ENCODE measurements at places on chromosomes 3 and 15.

DNA sequence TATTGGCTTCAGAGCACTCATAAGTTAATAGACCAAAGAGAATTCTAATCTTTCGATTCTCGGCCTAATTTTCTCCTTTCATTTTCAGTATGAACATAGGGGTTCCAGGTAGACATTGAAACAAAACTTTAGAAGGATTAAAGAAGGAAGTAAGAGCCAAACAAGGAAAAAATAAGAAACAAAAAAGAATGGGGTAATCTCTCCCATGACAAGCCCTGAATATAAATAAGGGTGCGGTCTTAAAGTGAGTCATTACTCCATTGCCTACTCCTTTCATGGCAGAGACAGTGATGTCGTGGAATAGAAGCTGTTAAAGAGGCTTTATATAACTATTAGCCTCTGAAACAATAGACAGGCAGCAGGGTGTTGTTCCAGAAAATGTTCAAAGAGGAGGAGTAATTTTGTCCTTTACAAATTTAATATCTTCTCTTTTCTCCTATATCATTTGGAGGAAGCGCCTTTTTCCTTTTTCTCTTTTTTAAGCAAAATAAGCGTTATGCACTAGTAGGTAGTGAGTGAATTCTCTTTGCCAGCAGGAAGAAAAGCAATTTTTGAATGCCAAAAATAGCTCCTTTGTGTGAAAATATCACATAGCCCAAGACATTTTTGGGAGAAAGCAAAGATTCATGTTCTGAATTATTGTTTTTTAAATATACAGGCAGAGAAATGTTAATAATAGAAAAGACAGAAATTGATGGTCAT lies 607.9 kb upstream of the KCNMB2 start:
- no peaks in the 10 kb centered on the region for H3K4me1 ChIP-seq
- no peaks in the 10 kb centered on the region for H3K36me3 ChIP-seq
- peak; percentile 18 for DNase-seq
- H3K27me3 ChIP-seq: no peaks in the 10 kb centered on the region
- no peak overlapping the region for H3K4me3 ChIP-seq

- no peaks in the 10 kb centered on the region for H3K27me3 ChIP-seq
- no peak overlapping the region for H3K27ac ChIP-seq
- no peak overlapping the region for H3K4me3 ChIP-seq
- H3K36me3 ChIP-seq: no peaks in the 10 kb centered on the region
Measured at GRCh38 chr3:126903521-126903920, 79.4 kb upstream of the PLXNA1 start.

DNA sequence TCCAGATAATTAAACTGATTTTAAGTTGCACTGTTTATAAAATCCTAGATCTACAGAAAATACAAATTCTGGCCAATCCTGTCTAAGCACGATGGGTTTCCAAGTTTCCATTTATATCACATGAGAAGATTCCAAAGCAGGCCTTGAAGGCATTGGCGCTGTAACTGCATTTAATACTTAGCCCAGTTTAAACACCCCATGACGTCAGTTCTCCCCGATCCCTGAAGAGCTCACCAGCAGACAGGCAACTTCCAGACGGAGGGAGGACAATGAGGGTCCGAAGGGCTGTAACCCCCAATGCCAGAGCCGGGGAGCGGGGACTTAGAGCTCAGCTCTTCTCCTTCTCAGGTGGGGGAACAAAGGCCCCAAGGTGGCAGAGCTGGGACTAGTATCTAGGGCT lies 117.3 kb downstream of the XXYLT1 start:
- peaks cover 8% of the 10 kb centered on the region for H3K4me1 ChIP-seq
- no peaks in the 10 kb centered on the region for H3K27me3 ChIP-seq
- no peaks in the 10 kb centered on the region for H3K36me3 ChIP-seq
- no peak for DNase-seq
- no peak overlapping the region for H3K27ac ChIP-seq

DNA sequence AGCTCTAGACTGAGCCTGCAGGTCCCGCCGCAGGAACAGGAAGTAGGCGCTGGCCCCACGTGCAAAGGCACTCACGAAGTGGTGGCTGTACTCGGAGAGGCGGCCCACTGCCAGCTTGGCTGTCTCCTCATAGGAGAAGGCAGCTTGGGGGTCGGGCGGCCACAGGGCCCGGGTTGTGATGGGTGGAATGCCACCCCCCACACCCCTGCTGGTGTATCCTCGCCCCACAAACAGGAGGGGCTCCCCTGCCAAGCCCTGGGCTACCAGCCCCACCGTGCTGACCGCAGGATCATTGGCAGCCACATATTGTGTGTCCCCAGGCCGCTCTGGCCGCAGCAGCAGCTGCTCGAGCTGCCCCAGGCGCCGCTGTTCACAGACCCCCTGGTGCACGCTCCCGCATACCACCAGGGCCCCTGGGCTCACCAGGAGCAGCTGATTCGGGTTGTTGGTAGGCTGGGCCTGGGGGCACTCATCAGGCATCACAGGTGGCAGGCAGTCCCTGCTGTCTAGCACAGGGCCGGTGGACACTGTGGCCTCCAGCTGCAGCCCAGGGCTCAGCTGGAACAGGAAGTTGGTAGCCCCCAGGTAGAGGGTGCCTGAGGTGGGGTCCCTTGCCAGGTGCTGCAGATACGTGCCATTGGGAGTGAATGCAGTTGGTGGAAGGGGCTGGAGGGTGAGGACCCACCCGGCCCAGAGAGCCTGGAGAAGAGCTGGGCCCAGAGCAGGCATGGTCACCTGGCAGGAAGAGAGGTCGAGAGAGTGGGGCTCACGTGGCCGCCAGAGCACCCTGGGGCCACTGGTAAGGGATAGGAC lies 5.8 kb downstream of the PLXNB1 start:
- peaks cover 25% of the 10 kb centered on the region for H3K4me1 ChIP-seq
- H3K27ac ChIP-seq: no peak overlapping the region
- no peak overlapping the region for H3K4me3 ChIP-seq
- peaks cover 49% of the 10 kb centered on the region for H3K36me3 ChIP-seq
- no peak for DNase-seq

- DNase-seq: no peak
- H3K36me3 ChIP-seq: no peaks in the 10 kb centered on the region
- no peak overlapping the region for H3K4me3 ChIP-seq
- H3K4me1 ChIP-seq: peaks cover 13% of the 10 kb centered on the region
- no peaks in the 10 kb centered on the region for H3K27me3 ChIP-seq
- H3K27ac ChIP-seq: no peak overlapping the region
Measured at GRCh38 chr3:172167892-172168648, 128.7 kb downstream of the FNDC3B start.

DNA sequence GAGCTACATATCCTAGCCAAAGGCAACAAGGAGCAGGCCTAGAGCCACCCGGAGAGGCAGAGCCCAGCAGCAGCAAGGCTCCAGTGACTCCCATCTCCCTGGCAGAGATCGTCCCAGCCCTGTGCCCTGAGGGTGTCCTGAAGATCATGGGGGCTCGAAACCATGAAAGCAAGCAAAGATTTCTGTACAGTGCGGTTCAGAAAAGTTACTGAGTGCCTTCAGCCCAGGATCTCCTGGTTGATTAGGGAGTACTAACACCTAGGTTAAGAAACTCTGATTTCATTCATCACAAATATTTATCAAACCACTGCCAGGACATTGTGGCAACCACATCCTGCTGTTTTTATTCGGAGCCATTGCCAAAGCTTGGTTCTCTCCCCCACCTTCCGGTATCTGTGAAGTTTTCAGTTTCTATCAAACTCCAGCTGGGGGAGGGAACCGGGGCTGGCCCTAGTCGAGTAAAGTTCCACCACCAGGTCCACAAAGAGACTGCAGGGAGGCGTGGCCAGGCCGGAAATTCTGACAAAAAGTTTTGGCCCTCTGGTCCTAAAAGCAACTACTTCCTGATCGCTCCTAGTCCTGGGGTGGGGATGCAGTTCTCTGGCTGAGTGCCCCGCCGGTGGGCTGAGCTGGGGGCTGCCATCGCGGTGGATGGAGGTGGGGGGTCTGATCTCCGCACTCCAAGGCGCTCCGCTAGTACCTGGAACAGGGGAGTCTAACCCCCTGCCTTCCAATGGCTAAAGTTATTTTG lies 1.2 kb downstream of the RAB43 start:
- peak; percentile 88 for DNase-seq
- H3K27ac ChIP-seq: peak overlapping the region; percentile 65
- peak overlapping the region; percentile 89 for H3K4me3 ChIP-seq
- H3K27me3 ChIP-seq: no peaks in the 10 kb centered on the region

GRCh38 chr3:182837855-182838454 lies 44.7 kb downstream of the ATP11B start:
- no peaks in the 10 kb centered on the region for H3K27me3 ChIP-seq
- no peak overlapping the region for H3K4me3 ChIP-seq
- H3K36me3 ChIP-seq: peaks cover 4% of the 10 kb centered on the region
- H3K27ac ChIP-seq: no peak overlapping the region
- no peaks in the 10 kb centered on the region for H3K4me1 ChIP-seq
- no peak for DNase-seq

- peak; percentile 65 for DNase-seq
- H3K4me1 ChIP-seq: peaks cover 9% of the 10 kb centered on the region
- H3K27ac ChIP-seq: no peak overlapping the region
- H3K27me3 ChIP-seq: no peaks in the 10 kb centered on the region
Measured at GRCh38 chr15:83010709-83011270, 649 bp downstream of the C15orf40 start.

DNA sequence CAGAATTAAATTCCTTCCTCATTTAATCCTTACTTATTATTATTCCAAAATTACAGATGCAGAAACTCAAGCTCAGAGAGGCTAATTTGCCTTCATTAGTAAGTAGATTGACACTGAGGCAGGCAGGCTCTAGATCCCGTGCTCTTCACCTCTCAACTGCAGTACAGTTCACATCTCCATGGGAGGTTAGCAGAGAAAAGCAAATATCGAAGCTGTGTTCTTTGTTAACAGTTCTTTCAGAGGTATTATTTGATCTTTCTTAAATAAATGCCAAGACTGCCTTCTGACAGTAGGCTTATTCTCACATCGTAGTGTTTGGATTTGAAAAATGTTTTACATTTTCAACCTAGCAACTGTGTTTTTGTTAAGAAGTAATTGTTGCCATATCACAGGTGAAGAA lies 15.9 kb upstream of the FAH start:
- no peaks in the 10 kb centered on the region for H3K4me1 ChIP-seq
- H3K36me3 ChIP-seq: peaks cover 10% of the 10 kb centered on the region
- no peaks in the 10 kb centered on the region for H3K27me3 ChIP-seq
- no peak overlapping the region for H3K27ac ChIP-seq
- H3K4me3 ChIP-seq: no peak overlapping the region

GRCh38 chr15:75577401-75578172 lies 1.5 kb downstream of the PTPN9 start:
- peak; percentile 63 for DNase-seq
- no peaks in the 10 kb centered on the region for H3K27me3 ChIP-seq
- H3K27ac ChIP-seq: no peak overlapping the region

GRCh38 chr15:72196409-72197040 lies 1.1 kb downstream of the GRAMD2A start:
- H3K36me3 ChIP-seq: peaks cover 31% of the 10 kb centered on the region
- no peaks in the 10 kb centered on the region for H3K27me3 ChIP-seq
- H3K4me3 ChIP-seq: peak overlapping the region; percentile 20
- DNase-seq: no peak

DNA sequence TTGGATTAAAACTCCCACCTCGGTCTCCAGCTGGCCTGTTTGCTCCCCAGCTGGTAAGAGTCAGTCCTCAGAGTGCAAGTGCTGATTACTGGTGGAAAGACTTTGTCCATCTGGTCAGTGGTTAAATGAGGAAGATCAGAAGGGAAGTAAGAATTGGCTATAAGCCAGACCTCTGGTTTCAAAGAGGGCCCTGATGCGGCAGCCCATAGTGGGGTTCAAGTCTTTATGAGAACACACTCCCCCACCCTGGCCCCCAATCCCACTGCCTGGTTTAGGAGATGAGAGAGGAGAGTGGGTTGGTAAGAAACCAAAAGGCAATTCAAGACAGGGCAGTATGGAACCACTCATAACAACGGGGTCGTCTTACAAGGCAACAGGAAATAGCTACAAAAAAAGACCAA lies 65.0 kb downstream of the FRMD4B start:
- H3K36me3 ChIP-seq: no peaks in the 10 kb centered on the region
- H3K4me3 ChIP-seq: no peak overlapping the region

GRCh38 chr3:51830836-51831385 lies 30.5 kb upstream of the IQCF2 start:
- no peaks in the 10 kb centered on the region for H3K27me3 ChIP-seq
- H3K4me3 ChIP-seq: no peak overlapping the region
- no peaks in the 10 kb centered on the region for H3K36me3 ChIP-seq
- no peak overlapping the region for H3K27ac ChIP-seq

DNA sequence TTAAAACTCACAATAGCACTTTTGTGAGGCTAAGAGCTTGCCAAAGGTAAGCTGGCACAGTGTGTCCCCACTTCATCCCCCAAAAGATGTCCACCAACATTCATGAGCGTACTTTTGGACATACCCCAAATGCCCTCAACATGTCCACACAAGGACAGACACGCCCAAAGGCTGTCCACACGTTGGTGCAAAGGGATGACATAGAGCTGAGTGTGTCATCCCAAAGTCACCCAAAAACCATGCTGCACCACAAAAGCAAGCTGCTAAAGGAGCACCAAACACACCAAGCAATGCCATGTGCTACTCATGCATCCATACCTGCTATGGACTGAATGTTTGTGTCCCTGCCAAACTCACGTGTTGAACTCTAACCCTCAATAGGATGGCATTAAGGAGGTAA lies 57.9 kb downstream of the KLF13 start:
- peaks cover 13% of the 10 kb centered on the region for H3K4me1 ChIP-seq
- no peak overlapping the region for H3K27ac ChIP-seq
- H3K4me3 ChIP-seq: no peak overlapping the region
- no peaks in the 10 kb centered on the region for H3K27me3 ChIP-seq

- no peak for DNase-seq
- H3K36me3 ChIP-seq: no peaks in the 10 kb centered on the region
- peak overlapping the region; percentile 76 for H3K4me3 ChIP-seq
- H3K4me1 ChIP-seq: no peaks in the 10 kb centered on the region
- H3K27me3 ChIP-seq: no peaks in the 10 kb centered on the region
- peak overlapping the region; percentile 81 for H3K27ac ChIP-seq
Measured at GRCh38 chr3:156825795-156826143, 384 bp upstream of the LEKR1 start.

DNA sequence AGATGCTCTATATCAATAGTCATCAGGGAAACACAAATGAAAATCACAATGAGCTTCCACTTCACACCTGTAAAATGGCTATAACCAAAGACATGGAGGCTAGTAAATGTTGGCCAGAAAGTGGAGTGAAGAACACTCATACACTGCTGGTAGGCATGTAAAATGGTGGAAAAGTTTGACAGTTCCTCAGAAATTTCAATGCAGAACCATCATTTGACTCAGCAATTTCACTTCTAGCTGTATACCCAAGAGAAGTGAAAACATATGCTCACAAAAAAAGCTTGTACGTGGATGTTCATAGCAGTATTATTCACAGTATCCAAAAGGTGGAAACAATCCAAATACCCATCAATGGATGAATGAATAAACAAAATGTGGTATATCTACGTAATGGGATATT lies 19.2 kb upstream of the TOP2B start:
- no peak overlapping the region for H3K4me3 ChIP-seq
- DNase-seq: no peak
- no peaks in the 10 kb centered on the region for H3K4me1 ChIP-seq
- H3K27ac ChIP-seq: no peak overlapping the region

All from trophoblast cell (in vitro differentiated cells and primary cell).